Activated CD4-positive, alpha-beta T cell treated with anti-CD3 and anti-CD28 coated beads, Interleukin-2, amount 10 ng/mL, durations not matched to agents 24 days and 14 days (primary cell): ENCODE measurements at places on chromosomes 11 and 22. TPM values are rescaled to one million over a fixed set of nuclear protein-coding genes. Genes with fewer than 3 reads are reported as not detected.

DNA sequence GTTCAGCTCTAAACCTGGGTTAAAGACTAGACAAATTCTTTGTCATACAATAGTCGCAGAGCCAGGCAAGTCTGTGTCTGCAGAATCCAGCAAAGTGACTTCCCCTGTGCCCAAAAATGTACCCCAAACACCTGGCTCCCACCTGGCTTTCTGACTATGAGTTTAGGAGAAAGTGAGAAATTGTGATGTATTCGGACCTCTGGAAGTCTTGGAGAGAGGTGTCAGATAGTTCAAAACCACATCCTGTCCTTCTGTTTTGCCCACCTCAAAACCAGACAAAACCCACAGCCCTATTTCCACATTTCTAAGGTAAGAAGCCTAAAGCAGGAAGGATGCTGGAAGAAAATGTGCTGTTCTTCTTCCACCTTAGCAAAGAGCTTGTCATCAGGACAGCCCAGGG, 63.8 kb upstream of the CLMP start:
- peaks cover 4% of the 10 kb centered on the region for H3K4me1 ChIP-seq
- no peak overlapping the region for H3K4me3 ChIP-seq
- H3K27ac ChIP-seq, result no peak overlapping the region
- DNase-seq, result no peak
- peaks cover 27% of the 10 kb centered on the region for H3K27me3 ChIP-seq

GRCh38 chr11:120932305-120932915, 91.5 kb upstream of the TBCEL start:
- no peak for DNase-seq
- no peak overlapping the region for H3K27ac ChIP-seq
- no peak overlapping the region for H3K4me3 ChIP-seq
- peaks cover 6% of the 10 kb centered on the region for H3K27me3 ChIP-seq
- H3K4me1 ChIP-seq, result no peaks in the 10 kb centered on the region

DNA sequence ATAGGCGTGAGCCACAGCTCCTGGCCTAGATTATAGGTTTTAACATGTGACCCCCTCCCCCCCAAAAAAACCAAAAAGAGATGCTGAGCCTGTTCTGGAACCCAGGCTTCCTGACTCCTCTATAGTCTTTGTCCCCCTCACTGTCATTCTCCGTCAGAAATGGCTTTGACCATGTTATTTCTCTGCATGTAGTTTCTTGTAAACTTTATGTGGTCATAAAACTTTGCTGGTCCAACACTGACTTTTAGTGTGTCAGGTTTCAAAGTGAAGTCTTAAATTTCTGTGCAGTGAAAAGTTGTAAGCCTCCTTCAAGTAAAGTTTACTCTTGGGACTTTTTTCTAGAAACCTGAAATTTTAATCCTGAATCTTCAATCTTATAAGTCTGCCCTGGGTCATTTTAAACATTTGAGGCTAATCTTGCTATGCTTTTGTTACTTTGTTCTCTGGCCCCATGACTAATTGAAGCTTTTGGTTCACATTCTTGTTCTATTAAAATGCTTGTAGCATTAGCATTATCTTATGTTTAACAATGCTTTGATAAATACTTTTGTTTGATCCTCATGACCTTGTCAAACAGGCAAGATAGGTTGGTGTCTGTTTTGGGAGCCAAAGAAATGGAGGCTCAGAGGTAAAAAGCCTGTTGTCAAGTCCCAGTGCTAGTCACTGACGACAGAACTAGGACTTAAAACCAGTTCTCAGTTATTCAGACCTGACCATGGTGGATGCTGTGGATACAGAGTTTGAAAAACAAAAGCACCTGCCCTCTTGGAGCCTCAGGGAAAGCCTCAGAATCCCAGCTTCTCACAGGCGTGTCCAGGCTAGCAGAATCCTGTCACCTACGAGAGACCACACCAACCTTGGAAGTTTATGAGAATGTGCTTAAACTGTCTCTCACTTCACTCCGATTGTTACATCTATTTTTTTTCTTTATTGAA, 87.7 kb upstream of the HORMAD2 start:
- H3K4me1 ChIP-seq, result peaks cover 8% of the 10 kb centered on the region
- DNase-seq, result no peak
- no peak overlapping the region for H3K4me3 ChIP-seq

GRAP2 gene
- total RNA-seq, result 34.4 and 38.4 TPM in 2 replicates

CDCA5 gene
- total RNA-seq, result 94.4 and 95.1 TPM in 2 replicates
